ENCODE measurements at places on chromosomes 3 and 15.

GRCh38 chr15:57694279-57694678 is 12.2 kb upstream of the POLR2M start:
- DNase-seq: no peak

DNA sequence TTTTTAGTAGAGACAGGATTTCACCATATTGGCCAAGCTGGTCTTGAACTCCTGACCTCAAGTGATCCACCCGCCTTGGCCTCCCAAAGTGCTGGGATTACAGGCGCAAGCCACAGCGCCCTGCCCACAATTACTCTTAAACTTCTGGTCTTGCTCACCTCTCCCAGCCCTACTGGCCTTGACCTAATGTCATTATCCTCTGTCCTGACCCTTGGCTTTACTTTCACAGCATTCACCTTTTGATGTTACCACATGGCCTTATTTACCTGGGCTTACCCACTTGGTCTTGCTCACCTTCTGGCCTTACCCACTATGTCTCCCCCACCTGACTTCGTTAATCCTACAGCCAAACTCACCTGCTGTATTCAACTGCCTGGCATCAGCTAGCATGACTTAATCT is 105.9 kb downstream of the IL12A start:
- no peak for DNase-seq

- DNase-seq: peak; percentile 63
These were observed 20.5 kb downstream of the SLC35A5 start for GRCh38 chr3:112582244-112582874.

DNA sequence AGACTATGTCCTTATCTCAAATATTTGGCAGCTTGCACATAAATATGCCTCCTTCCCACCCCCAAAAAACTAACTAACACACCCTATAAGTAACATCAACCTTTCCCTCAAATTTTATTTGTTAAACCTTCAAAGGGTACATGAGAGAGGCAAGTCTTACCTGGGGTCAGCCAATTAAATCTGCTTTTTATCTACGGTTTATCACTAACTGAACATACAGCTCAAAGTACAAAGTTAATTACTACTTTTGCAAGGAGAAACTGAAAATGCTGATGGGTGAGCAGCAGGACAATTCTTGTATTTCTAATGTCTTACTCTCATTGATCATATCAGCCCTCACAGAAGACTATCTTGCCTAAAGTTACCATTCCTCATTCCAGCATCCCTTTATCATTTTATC is 34.6 kb downstream of the MTHFS start:
- DNase-seq: no peak

DNA sequence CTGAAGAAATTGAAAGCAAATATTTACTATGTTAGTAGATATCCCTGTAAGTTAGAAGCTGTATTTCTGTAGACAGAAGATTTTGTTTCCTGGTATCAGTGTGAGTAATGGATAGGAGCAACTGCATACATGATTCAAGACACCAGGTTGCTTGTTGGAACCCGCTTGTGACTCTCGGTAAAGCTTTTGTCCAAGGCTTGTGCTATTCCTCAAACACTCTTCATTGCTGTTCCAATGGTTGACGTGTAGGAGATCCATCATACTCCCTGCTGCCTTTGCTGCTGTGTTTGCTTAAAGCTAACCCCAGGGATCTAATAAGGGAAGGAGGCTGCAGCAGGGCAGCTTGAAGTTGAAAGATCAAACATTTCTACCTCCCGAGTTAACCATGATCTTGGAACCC is 160.1 kb downstream of the RSRC1 start:
- DNase-seq: no peak

DNA sequence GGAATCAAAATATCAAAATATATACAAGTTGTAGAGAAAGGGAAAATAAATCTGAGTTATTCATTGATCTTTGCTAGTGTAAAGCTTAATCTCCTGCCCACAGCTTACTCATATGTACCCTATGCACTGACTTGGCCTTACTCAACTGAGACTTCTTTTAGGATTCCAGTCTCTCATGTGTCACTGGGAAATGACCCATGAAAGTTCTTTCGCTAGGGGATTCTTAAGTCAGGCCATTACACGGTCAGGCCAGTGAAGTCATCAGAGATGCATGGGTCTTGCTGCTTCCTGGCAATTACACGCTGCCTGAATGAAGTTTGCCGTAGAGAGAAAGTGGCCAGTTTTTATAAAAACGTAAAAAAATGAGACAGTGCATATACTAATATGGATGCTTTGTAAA is 20.7 kb upstream of the LPP start:
- no peak for DNase-seq

- DNase-seq: no peak
These were observed 333.7 kb upstream of the PROK2 start for GRCh38 chr3:72118628-72119027.

GRCh38 chr15:45228931-45229330 is 23.1 kb upstream of the SLC28A2 start:
- DNase-seq: no peak

DNA sequence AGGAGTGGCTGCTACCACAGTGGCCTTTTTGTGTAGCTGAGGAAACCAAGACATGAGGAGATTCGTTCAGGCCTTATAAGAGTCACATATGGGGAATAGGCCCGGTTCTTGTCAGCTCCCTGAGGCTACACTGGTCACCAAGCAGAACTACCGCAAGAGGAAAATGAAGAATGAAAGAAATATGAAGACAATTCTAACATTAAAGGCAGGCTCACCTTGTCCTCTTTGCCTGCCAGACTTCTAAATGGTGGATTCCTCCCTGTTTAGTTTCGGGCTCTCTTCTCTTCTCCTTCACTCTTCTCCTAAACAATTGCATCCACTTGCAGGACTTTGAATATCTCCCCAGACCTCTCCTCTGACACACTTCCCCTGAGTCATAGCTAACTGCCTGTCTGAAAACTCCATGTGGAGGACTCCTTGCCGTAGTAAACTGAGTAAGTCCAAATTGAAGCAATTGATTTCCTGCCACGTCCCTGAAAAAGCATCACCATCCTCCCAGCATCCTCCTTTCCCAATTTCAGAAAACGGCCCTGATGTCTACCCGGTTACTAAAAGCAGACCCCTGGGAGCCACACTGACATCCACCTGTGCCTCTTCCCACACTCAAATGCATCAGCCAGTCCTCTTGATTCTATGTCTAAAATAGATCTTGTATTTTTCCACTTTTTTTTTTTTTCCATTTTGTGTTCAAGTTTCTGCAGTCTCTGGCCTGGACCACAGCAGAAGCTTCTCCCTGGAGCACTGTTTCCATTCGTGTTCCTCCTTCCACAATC is 30.3 kb upstream of the VEPH1 start:
- no peak for DNase-seq

- DNase-seq: peak; percentile 51
These were observed 27.9 kb downstream of the SOX2 start for GRCh38 chr3:181739628-181740027.

DNA sequence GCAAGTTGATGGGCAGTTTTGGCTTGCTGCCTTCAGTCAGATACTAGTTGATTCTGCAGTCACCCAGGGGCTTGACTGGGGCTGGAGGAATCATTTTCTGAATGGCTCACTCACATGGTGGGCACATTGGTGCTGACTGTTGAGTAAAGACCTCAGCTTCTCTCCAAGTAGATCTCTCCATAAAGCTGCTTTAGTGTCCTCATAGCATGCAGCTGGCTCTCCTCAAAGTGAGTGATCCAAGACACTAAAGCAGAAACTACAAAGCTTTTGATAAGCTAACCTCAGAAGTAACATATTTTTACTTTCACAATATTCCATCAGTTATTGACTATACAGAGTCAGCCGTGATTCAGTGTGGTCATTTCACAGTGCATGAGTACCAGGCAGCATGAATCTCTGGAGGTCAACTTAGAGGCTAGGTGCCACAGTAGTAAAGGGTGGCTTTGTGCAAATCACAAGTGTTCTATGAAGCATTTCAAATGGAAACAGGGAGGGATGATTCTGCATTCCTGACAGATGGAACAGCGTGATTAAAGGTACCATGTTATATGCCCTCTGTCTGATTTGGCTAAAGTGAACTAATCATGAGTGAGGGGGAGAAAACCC is 24.3 kb upstream of the ATP8B4 start:
- DNase-seq: no peak

- no peak for DNase-seq
These were observed 44.4 kb upstream of the LARS2 start for GRCh38 chr3:45343947-45344346.

DNA sequence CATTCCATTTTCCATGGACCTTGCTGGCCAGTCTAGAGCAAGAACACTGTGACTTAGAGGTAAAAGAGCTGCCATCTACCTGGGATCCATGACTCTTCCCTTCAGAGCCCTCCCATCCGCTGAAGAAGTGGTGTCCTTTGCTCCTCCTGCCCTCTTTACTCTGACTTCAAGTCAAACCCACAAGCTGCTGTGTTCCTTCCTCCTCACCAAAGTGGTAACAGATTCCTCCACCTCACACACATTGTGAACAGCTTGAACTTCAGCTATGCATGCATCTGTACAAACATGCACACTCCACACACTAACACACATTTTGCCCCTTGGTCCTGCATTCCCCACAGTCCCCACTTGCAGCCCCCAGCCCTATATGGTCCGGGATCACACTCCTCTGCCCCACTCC is 990 bp downstream of the IQCF5 start:
- DNase-seq: no peak

Measured in H4 (cell line).